CD4-positive, alpha-beta T cell treated with Interleukin-21 for 1 hour (primary cell): ENCODE measurements at places on chromosomes 4 and X.

GRCh38 chr4:82648356-82648755, 86.6 kb upstream of the TMEM150C start:
- no peak for DNase-seq

DNA sequence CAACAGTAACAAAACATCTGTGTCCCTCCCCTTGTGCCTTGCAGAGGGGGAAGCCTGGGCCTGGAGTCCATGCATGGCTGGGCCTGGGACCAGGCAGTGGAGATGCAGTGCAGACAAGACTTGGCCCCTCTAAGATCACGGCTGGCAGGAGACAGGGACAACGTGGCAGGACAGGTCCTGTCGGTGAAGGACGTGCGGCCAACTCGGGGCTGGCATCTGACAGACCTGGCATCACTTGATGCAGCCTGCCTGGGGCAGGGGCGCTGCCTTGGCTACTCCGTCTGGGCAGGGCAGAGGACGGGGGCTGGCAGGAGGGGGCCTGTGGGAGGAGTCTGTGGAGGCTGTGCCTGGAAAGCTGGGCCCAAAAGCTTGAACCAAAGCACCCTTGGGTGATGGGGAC, 112.1 kb downstream of the CPZ start:
- DNase-seq, result no peak

DNA sequence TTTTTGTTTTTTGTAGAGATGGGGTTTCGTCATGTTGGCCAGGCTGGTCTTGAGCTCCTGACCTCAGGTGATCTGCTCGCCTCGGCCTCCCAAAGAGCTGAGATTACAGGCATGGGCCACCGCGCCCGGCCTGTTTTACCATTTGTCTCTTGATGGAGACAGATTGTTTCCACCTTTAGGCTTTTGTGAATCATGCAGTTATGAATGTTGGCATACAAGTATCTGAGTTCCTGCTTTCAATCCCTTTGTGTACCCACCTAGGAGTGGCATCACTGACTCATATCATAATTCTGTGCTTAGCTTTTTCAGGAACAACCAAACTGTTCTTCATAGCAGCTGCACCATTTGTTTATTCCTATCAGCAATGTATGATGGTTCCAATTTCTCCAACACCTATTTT, 20.2 kb upstream of the MGST2 start:
- DNase-seq, result no peak

DNA sequence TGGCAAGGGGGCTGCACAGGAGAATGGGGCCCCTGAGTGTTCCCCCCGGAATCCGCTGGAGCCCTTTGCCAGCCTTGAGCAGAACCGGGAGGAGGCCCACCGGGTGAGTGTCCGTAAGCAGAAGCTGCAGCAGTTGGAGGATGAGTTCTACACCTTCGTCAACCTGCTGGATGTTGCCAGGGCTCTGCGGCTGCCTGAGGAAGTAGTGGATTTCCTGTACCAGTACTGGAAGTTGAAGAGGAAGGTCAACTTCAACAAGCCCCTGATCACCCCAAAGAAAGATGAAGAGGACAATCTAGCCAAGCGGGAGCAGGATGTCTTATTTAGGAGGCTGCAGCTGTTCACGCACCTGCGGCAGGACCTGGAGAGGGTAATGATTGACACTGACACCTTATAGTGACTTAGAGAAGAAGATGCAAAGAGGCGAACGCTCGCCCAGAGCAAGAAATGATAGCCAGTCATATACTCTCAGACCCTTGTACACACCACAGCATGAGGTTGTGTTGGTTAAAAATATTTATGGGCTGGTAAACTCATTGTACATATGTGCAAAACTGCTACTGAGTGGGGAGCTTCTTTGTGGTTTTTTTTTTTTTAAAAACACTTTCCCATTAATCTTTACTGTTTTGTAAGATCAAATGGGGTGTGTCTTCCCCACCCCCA, 52.5 kb downstream of the JADE1 start:
- DNase-seq, result no peak

GRCh38 chr4:145216535-145216934, 36.1 kb upstream of the OTUD4 start:
- DNase-seq, result peak; percentile 2

GRCh38 chr4:152708361-152708760, 28.6 kb upstream of the TMEM154 start:
- no peak for DNase-seq

DNA sequence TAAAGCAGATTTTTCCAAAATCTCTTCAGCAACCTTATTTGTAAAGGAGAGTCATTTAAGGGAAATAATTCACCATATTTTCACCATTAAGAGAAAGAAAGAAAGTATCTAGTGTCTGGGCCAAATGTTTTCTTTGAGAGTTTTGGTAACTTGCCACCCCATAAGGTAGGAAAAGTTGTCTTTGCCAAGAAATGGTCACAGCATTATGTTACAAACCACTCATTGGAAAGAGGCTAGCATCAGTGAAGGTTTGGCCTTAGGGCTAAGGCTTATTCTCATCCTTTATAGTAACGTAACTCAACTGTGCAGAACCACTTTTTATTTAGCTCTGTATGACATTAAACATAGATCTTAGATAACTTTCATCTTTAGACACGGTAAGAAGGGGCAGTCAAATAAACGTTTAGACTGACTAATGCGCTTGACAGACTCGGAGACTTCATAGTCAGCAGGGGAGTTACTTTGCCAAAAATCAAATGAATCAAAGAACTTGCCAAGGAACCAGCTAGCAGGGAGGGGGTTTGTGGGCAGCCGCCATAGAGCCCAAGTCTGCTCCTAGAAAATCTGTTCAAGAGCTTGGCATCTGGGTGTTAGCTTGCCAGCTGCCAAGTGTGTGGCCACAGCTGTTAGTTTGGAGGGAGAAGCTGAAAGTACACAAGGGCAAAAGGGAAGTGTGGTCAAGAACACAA, 182.8 kb upstream of the GRID2 start:
- DNase-seq, result no peak

GRCh38 chr4:176548571-176548970, 228.8 kb downstream of the SPCS3 start:
- no peak for DNase-seq

GRCh38 chrX:109974906-109975655, 27.8 kb upstream of the TMEM164 start:
- no peak for DNase-seq

- no peak for DNase-seq
Observed at GRCh38 chrX:149499766-149500165, 5.3 kb downstream of the IDS start.

GRCh38 chr4:26858947-26859401, 1.7 kb upstream of the STIM2 start:
- DNase-seq, result no peak

- no peak for DNase-seq
Observed at GRCh38 chr4:158837527-158838141, 68.8 kb downstream of the FNIP2 start.

- DNase-seq, result peak; percentile 42
Observed at GRCh38 chr4:76504613-76505465, 69.8 kb downstream of the SHROOM3 start.

DNA sequence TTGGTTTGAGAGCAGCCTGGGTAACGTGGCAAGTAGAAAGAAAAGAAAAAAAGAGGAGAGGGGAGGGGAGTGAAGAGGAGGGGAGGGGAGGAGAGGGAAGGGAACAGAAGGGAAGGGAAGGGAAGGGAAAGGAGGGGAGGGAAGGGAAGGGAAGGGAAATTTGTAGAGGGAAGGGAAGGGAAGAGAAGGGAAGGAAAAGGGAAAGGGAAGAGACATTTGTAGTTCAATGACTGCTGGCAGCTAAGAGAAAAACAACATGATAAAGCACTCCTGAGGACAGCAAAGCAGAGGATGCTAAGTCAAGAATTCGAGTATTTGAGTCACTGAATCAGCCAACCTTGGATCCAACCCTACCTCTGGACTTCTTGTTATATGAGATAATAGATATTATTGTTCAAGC, 38.2 kb upstream of the BMP2K start:
- no peak for DNase-seq

GRCh38 chr4:55822329-55822728, 2.7 kb downstream of the EXOC1L start:
- no peak for DNase-seq

GRCh38 chr4:140633124-140633523, 64.4 kb upstream of the UCP1 start:
- no peak for DNase-seq

DNA sequence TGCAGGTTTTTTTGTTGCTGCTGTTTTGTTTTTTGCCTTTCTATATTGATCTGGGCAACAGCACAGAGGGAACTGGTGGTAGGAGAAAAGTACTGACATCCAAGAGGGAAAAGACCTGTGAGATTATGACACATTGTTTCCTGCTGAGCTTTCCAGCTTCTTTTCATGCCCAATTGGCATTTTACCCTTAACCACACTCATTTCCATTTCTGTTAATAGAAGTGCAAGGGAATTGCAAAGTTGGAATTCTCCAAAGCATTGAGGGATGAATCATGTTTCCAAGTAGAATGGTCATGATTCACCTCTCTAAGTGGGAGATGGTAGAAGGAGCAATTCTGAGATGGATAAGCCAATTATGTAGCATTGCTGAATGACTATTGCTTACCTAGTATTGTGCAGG, 161.5 kb downstream of the PPARGC1A start:
- no peak for DNase-seq

GRCh38 chr4:69568787-69569186, 70.7 kb downstream of the UGT2A2 start:
- no peak for DNase-seq

- no peak for DNase-seq
Observed at GRCh38 chr4:180558427-180558826, 1684.8 kb upstream of the TENM3 start.

- DNase-seq, result no peak
Observed at GRCh38 chrX:5959286-5959685, 269.4 kb downstream of the NLGN4X start.

GRCh38 chr4:113979148-113979904, at the start of gene ARSJ:
Gene ARSJ, minus strand, starts transcription at chr4:113979647. Its CDS starts 813 bp downstream, at chr4:113978834.
- peak; percentile 7 for DNase-seq
